Psoas muscle (tissue), 8 donors: ENCODE measurements at places on chromosomes 4 and X. TPM values are rescaled to one million over a fixed set of nuclear protein-coding genes. Genes with fewer than 3 reads are reported as not detected.
A peak's percentile ranks its signal among the peaks of the same experiment; 100 is the strongest.

- no peak for DNase-seq
These were observed 60.9 kb downstream of the BMP15 start for GRCh38 chrX:50971395-50971794.

DNA sequence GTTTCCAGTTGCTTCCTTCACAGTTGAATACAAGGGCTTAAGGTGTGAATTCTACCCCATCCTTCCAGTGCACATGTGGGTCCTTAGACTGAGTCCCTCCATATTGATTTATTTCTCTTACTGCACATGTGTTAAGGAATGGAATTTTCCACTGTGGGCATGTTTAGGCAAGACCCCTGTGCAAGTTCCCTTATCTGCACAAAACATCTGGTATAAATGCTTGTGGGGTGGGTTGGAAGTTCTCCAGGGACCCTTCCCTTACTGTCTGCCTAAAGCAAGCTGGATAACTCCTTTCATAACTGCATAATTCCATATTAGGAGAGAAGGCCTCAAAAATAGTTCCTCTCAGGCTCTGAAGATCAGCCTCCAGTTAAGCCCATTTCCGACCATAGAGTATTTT is 570.9 kb downstream of the ADGRL3 start:
- no peak for DNase-seq

- DNase-seq = no peak
These were observed 29.0 kb downstream of the CLDN22 start for GRCh38 chr4:183291070-183291469.

GRCh38 chr4:105895583-105896460 is 551 bp downstream of the NPNT start:
- DNase-seq = peak; percentile 61

POLN gene
- polyA plus RNA-seq = 0.80 TPM

MAPK10 gene
- polyA plus RNA-seq = 0.58 TPM
